GM03348 (cell line): ENCODE measurements at places on chromosomes 2 and 18.

GRCh38 chr18:75230163-75231052, 19.8 kb downstream of the TSHZ1 start:
- DNase-seq, result no peak

GRCh38 chr2:190088917-190089316, 26.4 kb upstream of the MSTN start:
- DNase-seq, result peak; percentile 62

DNA sequence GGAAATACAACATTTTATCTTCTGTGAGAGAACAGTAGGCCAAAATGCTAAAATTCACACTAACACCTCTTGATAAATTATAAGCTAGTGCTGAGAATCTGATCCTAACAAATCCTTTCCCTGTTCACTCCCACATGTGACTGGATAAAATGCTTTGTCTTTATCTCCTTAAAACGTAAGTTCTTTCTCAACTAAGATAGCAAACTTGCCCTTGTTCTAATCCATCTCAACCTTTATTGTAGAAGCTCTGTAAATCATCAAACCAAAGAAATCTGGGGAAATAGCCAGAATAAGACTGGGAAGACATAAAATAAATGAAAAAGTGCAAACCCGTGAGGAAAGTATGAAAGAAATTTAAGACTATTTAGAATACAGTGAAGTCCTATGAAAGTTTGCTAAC, 1058.4 kb upstream of the ACVR2A start:
- no peak for DNase-seq

DNA sequence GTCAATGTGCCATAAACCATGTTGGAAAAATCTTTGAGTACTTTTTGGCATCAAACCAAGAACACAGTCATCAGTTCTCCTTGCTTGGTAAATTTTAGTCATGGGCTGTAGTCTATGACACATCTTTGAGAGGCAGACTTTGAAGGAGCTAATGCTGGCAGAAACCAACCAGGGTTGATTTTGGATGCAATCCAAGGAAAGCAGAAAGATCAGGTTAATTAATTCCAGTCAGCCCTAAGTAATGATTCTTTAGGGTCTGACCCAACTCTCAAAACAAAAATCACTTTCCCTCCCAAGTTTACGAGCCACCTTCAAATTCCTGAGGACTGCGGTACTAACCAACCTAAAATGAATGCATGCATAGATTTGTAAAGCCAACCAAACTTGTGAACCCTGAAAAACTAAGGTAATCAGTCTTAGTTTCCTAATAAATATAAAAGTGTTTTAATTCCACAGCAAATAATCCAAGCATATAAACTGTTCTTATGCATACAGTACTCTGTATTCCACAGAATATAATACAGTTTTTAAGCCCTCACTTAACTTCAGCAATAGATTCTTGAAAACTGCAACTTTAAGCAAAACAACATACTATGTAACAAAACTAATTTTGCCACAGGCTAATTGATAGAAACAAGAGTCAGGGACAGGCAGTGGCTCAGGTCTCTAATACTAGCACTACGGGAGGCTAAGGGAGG, 22.0 kb downstream of the AP1S3 start:
- peak; percentile 56 for DNase-seq

- no peak for DNase-seq
These were observed 49.2 kb downstream of the SIGLEC15 start for GRCh38 chr18:45874491-45875184.

DNA sequence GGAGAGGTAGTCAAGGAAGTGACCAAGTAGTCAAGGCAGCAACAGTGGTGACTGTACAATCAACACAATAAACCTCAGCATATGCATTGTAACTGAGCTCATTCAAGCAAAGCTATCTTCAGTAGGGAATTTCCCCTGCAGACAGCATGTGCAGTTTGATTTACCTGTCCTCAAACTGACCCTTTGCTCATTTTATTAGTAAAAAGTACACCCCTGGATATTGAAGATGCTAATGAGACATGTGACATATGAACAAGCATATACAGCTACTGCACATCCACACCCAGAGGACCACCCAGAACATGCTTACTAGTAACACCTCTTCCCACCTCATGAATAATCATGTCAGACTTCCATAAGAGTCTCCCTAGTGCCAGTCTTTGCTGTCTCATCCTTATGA, 15.4 kb downstream of the C2orf81 start:
- no peak for DNase-seq

GRCh38 chr2:134515137-134515536, 203.7 kb downstream of the TMEM163 start:
- no peak for DNase-seq

DNA sequence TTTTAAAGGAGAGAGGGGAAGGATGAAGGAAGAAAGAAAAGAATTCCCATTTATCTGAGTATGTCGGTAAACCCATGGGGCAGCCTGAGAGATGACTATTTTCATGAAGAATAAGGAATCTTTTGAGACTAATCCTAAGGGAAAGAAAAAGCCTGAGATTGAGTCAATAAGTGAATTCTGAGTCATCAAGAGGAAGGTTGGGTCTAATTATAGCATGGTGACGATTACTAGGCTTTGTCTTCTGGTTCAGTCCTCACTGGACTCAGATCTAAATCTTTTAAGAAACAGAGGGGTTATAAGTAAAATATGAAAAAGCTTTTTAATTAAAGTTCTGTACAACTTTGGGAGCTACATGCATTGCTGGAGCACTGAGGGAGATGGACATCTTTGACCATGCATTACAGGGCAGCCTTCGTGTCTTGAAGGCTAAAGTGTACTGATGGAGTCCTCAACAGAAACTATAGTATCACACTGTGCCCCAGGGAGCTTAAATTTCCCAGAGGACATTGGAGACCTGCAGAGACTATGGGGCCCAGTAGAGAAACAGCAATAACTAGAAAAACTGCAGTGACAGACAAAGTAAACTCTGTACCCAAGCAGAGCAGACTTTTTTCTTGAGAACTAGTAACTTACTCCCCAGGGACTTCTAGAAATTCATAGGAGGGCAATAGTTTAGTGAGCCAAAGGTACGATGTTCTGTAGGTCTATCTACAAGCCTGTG, 260.9 kb downstream of the RAD51AP2 start:
- DNase-seq, result peak; percentile 47

DNA sequence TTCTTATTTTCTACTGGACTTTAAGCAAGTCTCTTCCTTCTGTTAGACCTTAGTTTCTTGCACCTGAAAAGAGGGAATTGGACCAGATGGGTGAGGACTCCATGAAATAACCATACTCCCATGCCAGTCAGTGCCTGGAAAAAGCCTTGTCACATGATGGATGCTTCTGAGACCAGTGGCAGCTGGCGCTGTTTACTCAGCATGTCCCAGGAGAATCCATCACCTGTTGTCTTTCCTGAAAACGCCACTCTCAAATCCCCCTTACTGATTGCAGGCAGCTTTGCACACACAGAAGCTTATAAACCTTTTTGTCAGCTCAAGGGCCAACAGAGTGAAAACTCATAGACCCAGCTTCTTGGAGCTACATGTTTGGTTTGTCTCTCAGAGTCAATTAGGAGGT, 117.6 kb downstream of the POLE4 start:
- DNase-seq, result no peak

DNA sequence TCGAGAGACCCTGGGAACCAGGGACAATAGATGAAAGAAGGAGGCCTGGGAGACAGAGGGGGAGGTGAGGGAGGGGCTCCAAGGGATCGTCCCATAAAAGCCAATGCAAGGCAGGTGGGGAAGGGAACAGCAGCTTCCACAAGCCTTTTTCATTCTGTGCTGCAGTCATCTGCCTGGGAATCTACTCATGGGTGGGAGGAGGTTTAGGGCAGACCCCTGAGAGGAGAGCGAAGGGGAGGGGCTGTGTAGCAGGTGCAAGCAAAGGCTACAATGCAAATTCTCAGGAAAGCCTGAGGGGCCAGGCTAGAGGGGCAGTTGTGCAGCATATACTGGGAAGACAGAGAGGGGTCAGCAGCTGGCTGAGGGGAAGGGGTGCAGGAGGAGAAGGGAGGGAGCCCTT, 135.4 kb downstream of the SETBP1 start:
- no peak for DNase-seq

DNA sequence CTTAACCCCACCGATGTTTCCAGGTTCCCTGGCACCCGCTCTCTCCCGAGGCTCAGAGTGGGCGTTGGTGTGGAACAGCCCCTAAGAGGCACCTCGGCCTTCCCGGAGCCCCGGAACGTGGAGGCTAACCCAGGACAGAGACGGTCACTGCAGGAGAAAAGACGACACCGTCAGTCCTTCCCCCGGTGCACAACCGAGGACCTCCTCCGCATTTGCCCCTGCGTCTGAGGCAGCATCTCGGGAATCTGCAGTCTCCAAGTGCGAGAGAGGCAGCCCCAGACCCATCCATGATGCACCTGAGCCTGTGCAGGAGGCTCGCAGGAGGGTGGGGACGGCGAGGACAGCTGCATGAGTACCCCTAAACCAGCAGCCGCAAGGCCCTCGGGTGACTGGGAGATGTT, 204.9 kb upstream of the SALL3 start:
- no peak for DNase-seq

DNA sequence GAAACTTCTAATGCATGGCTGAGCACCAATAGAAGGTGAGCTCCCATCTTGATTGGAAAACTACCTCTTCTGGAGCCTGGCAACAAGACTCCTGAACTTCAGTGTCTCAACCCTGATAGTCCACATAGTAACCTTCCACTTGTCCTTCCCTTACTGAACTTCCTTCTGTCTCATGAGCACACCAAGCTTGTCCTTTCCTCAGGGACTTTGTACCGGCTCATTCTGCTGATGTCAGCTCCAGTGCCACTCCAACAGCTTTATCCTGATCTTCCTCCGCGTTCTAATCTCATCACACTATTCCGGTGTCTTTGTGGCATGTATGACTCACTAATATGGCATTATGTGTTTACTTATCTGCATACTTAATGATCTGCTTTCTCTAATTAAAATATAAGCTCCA, 862.0 kb upstream of the ID2 start:
- no peak for DNase-seq

GRCh38 chr2:64406407-64406774, 47.6 kb upstream of the LGALSL start:
- no peak for DNase-seq

DNA sequence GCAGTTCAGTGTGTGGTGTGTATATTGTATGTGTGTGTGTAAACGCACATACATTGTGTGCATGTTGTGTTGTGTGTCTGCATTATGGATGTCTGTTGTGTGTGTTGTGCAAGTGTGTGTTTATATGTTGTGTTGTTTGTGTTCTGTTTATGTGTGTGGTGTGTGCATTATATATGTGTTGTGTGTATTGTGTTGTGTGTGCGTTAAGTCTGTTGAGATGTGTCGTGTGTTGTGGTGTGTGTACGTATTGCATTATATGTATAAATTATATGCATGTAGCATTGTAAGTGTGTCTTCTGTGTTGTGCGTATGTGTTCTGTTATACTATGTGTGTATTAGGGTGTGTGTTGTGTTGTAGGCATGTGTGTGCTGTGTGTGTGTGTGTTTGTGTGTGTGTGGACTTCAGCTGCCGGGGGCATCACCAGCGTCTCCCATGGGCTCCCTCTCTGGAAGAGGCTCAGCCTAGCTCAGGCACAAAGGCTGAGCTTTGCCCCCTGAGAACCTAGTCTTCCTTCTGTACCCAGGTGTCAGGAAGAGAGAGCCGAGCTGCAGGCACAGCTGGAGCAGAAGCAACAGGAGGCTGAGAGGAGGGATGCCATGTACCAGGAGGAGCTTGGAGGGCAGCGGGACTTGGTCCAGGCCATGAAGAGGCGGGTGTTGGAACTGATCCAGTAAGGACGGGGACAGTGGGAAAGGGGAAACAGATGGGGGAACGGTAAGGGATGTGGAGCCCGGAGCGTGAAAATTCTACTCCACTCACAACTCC, 13.7 kb downstream of the RUFY4 start:
- DNase-seq, result no peak

DNA sequence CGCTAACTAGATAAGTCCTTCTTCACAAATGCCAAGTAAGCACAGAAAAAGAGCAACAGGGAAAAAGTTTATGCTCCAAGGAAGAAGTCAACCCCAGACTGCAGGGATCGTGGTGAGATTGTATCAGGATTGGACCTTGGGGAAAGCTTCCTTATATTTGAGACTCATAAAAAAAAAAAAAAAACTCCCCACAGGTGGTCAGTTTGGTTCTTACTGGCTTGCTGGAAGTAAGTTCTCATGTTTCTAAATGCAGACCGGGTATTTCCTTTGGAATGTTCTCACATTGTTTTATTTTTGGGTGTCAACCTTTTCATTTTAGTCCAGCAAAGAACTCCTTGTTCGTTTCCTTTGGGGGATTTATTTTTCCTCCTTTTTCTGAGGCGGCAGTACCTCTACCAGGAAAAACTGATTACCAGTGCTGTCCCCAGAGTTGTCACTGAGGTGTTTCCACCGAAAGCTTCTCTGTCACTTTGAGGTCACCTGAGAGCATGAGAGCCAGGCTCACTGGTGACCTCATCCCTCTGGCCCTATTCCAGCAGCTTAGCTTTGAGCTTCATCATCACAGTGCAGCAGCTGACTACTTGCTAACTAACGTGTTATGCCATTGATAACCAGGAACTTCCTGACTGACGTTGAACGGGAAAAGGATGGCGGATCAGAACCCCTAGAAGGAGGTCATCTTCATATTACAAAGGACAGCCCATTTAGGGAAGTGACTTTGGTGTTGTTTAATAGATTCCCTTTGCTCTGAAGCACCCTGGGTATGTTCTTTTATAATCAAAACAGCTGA, 16.8 kb upstream of the ATP8B1 start:
- DNase-seq, result peak; percentile 43

GRCh38 chr18:24669502-24669901, 209.1 kb downstream of the HRH4 start:
- DNase-seq, result no peak

GRCh38 chr2:114610677-114611076, 168.2 kb downstream of the DPP10 start:
- DNase-seq, result no peak

DNA sequence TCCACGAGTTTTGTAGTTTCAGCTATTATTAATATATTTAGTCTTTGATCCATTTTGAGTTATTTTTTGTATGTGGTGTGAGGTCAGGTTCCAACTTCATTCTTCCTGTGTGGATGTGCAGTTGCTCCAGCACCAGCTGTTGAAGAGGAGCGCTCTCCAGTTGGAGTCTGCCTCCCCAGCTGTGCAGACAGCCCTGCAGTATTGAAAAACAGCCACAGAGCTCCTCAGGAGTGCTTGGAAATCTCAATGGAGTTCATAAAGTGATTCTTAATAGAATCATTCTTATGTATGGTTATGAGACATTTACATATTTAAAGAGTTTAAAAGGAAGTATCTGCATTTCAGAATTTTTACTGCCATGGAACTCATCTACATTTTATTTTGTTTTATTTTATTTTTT, 17.3 kb downstream of the DGKD start:
- DNase-seq, result no peak
